Dorsolateral prefrontal cortex (tissue), 122 donors: ENCODE measurements at places on chromosomes 12 and 14.

DNA sequence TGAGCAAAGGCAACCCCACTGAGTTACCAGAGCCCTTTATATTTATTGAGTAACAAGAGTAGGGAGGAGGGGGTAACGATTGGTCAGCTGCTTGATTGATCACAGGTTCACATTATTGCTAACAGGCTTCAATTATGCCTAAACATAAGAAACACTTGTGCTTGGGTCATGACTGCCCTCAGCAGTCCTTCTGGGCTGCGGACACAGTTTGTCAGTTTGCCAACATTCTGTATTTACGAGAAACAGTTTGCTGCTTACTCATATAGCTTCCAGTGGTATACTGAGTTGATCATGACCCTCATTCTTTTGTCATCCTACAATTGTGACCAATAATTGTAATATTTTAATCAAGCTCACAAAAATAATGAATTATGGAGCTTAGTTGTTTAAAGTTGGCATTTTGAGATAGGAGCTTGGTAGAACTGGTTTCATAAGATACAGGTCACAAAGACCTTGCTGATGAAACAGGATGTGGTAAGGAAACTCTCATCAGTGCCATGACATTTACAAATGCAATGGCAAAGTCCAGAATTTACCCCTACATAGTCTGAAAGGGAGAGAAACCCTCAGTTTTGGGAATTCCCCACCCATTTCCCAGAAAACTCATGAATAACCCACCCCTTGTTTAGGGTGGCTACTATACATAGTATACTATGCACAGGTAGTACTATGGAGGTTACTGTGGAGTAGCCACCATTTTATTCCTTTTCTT, 1421.0 kb upstream of the FLRT2 start:
- DNase-seq, result no peak

- DNase-seq, result no peak
Observed at GRCh38 chr12:95258151-95258550, 40.5 kb downstream of the VEZT start.

DNA sequence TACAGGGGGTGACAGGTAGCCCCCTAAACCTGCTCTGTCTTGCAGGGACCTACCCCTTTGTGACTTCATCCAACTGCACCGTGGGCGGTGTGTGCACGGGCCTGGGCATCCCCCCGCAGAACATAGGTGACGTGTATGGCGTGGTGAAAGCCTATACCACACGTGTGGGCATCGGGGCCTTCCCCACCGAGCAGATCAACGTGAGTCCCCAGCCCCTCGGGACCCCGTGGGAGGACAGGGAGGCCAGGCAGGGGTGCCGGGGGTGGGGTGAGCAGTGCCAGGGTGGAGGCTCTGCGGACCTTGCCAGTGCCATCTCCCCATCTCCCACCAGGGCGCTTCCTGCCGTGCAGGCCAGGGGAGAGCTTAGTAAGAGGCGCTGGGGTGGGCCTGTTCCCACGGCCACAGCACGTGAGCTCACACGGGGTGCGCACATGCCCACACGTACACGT, 11.1 kb upstream of the SIVA1 start:
- no peak for DNase-seq

- DNase-seq, result no peak
Observed at GRCh38 chr12:57323416-57323815, 72.4 kb upstream of the STAC3 start.
